Glutamatergic neuron (in vitro differentiated cells): ENCODE measurements at places on chromosomes 6 and 20. TPM values are rescaled to one million over a fixed set of nuclear protein-coding genes. Genes with fewer than 3 reads are reported as not detected.

- no peak overlapping the region for H3K27ac ChIP-seq
- no peaks in the 10 kb centered on the region for H3K36me3 ChIP-seq
- no peak for DNase-seq
- no peaks in the 10 kb centered on the region for H3K27me3 ChIP-seq
- H3K4me3 ChIP-seq, result no peak overlapping the region
- peaks cover 4% of the 10 kb centered on the region for H3K4me1 ChIP-seq
Measured at GRCh38 chr6:8234321-8234720, 132.0 kb upstream of the EEF1E1 start.

DNA sequence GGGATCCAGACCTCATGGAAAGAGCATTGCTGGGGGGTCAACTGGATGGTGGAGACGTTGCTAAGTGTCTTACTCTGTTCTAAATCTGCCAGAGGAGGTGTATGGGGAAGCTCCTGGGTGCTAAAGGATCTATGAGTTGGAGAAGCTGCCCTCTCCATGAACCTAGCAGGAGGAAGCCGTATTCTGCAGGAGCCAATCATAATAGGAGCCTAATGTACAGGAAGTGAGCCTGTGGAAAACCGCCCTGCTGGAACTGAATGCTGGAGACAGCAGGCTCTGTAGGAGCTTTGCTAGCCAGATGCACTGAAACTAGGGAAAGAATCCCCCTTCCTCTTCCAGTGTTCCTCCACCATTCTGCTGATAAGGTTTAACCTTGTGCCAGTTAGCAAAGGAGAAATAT lies 10.9 kb downstream of the CASP8AP2 start:
- no peak overlapping the region for H3K4me3 ChIP-seq
- no peaks in the 10 kb centered on the region for H3K36me3 ChIP-seq
- peaks cover 2% of the 10 kb centered on the region for H3K27me3 ChIP-seq
- no peak for DNase-seq
- no peak overlapping the region for H3K27ac ChIP-seq

- no peak for DNase-seq
- H3K27me3 ChIP-seq, result peaks cover 4% of the 10 kb centered on the region
- peaks cover 17% of the 10 kb centered on the region for H3K4me1 ChIP-seq
- no peak overlapping the region for H3K4me3 ChIP-seq
- peaks cover 3% of the 10 kb centered on the region for H3K36me3 ChIP-seq
Measured at GRCh38 chr20:19830211-19830785, 72.2 kb downstream of the RIN2 start.

GPX5 gene
- not detected for total RNA-seq

DNA sequence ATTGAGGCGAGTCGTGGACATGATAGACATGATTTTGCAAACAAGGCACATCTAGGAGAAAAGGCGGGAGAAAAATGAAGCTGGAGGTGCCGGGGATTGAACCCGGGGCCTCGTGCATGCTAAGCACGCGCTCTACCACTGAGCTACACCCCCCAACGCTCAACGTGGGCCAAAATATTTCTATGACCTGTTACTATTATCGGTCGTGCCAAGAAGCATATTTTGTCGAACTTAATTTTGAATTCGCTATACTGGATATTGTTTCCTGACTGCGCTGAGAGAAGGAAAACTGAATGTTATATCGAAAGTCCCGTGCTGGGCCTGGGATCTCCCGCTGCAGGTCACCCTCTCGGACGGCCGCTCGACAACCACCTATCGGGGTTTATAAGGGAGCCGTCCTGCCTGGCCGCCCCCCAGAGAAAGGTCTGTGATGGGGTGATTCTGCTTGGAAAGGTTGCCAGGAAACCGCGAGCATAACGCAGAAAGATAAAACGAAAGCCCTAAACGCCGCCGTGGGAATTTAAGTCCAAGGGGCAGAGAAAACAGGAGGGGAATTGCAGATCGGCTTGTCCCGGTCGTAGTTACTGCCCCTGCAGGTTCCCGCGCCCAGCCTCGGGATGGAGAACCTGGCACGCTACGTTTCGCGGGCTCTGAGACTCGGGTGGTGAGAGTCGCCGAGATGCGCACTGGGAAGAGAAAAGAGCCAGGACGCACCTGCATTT lies 60.0 kb downstream of the TRIM27 start:
- peak overlapping the region; percentile 96 for H3K4me3 ChIP-seq
- H3K4me1 ChIP-seq, result peaks cover 5% of the 10 kb centered on the region
- peak overlapping the region; percentile 91 for H3K27ac ChIP-seq
- DNase-seq, result peak; percentile 67
- peaks cover 26% of the 10 kb centered on the region for H3K27me3 ChIP-seq

- H3K27ac ChIP-seq, result no peak overlapping the region
- H3K4me3 ChIP-seq, result no peak overlapping the region
- peaks cover 5% of the 10 kb centered on the region for H3K27me3 ChIP-seq
- H3K36me3 ChIP-seq, result no peaks in the 10 kb centered on the region
- no peak for DNase-seq
Measured at GRCh38 chr6:31502586-31502985, 4.6 kb downstream of the MICB start.

- H3K27me3 ChIP-seq, result peaks cover 4% of the 10 kb centered on the region
- no peaks in the 10 kb centered on the region for H3K36me3 ChIP-seq
- peak; percentile 49 for DNase-seq
- H3K27ac ChIP-seq, result no peak overlapping the region
Measured at GRCh38 chr6:42726485-42727086, 4.2 kb upstream of the PRPH2 start.

BPIFB2 gene
- not detected for total RNA-seq

DNA sequence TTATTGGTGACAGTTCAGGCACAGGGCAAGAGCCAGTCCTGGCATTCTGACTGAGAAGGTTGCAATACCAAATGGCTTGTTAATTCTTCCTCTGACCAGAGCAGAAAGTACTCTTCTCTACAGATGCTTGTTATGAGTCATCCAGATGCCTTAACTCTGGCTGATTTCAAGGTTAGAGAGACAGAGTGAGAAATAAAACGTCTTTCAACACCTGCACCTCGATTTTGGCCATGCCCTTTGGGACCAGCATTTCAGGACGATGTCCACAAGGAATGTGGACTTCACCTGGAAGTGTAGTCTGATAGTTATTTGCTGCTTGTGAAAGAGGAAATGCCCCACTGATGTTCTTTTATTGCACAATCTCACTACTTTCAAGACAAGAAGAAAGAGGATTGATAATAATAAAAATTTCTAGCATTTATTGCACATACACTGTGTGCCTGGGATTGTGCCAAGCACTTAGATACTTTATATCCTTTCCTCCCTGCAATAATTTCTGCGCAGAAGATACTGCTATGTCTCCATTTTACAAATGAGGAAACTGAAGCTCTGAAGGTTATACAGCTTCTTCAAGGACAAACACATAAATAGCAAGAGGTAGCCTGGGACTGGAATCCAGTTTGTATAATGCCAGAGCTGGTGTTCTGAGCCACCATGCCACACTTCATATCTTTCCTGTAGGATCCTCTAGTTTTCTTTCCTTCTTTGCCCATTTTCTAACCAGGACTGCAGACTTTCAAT lies 33.5 kb upstream of the MCM3 start:
- H3K4me1 ChIP-seq, result no peaks in the 10 kb centered on the region
- DNase-seq, result no peak
- no peak overlapping the region for H3K27ac ChIP-seq
- H3K36me3 ChIP-seq, result no peaks in the 10 kb centered on the region

DNA sequence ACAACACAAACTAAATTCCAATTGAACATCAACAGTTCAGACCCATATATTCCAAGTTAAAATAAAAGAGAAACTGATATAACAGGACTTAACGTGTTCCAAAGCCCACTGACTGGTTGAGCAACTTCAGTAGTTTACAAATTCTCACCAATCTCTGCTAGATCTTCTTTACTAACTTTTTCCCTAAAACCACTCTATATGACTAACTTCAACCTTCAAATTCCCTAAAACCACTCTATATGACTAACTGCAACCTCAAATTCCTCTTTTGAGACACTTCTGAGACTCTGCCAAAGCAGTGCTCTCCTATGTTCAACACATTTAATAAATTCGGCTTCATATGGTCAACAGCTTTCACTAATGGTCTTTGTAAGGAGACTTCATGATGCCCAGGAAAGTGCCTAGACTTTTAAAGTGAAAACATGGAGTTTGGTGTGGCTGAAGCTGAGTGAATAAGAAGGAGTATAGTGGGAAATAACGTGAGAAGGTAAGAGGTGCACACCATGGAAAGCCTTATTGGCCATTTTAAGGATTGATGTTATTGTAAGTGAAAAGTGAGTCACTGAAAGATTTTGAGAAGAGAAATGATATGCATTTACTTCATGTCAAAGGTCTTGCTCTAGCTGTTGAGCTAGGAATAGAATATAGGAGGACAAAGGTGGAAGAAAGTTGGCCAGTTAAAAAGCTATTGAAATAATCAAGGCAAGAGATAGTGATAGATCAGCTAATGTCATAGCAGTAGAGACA lies 134.0 kb upstream of the HCRTR2 start:
- no peaks in the 10 kb centered on the region for H3K4me1 ChIP-seq
- no peaks in the 10 kb centered on the region for H3K36me3 ChIP-seq
- no peak for DNase-seq
- peaks cover 2% of the 10 kb centered on the region for H3K27me3 ChIP-seq
- no peak overlapping the region for H3K27ac ChIP-seq
- H3K4me3 ChIP-seq, result no peak overlapping the region

GRCh38 chr6:135085700-135086413 lies 31.2 kb upstream of the HBS1L start:
- DNase-seq, result no peak
- no peaks in the 10 kb centered on the region for H3K27me3 ChIP-seq
- no peak overlapping the region for H3K4me3 ChIP-seq
- H3K4me1 ChIP-seq, result peaks cover 8% of the 10 kb centered on the region

GRCh38 chr6:140538926-140539325 lies 1164.5 kb upstream of the CITED2 start:
- H3K27me3 ChIP-seq, result no peaks in the 10 kb centered on the region
- no peak overlapping the region for H3K27ac ChIP-seq
- H3K36me3 ChIP-seq, result no peaks in the 10 kb centered on the region
- no peak overlapping the region for H3K4me3 ChIP-seq
- DNase-seq, result no peak

- peaks cover 20% of the 10 kb centered on the region for H3K4me1 ChIP-seq
- H3K27me3 ChIP-seq, result peaks cover 9% of the 10 kb centered on the region
- DNase-seq, result peak; percentile 57
- peak overlapping the region; percentile 50 for H3K4me3 ChIP-seq
Measured at GRCh38 chr6:14664112-14664601, 546.6 kb downstream of the CD83 start.

RHAG gene
- not detected for total RNA-seq

DOK5 gene
- 30.8 TPM for total RNA-seq

CLIC5 gene
- not detected for total RNA-seq

DNA sequence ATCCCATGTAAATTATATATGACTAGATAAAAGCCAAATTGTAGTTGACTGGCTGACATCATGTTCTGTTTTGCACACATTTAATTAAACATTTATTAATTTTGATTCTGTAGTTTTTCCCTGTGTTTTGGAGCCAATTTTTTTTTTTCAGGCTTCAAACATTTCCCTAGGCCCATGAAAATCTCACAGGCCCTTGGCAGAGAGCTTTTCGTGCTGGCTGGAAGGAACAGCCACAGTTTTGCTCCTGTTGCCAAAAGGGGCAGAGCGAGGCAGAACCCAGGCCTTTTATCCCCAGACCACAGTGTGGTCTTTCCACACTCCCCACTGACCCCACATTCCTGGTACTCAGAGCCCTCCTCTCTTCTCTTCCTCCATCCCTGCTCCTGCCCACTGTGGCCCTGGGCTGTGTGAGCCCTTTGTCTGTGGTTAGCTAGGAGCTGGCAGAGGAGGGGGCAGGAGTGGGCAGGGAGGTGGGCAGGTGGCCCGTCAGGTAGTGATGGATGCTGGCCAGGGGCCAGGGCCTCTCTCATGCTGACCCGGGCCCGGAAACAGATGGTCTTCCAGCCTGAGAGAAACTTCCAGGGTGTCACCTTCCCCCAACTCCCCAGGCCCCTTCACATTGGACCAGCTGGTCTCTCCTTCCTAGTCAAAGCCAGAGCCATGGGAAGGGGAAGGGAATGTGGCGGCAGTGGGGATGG lies 19.4 kb upstream of the CCM2L start:
- H3K27me3 ChIP-seq, result peaks cover 22% of the 10 kb centered on the region
- H3K36me3 ChIP-seq, result peaks cover 5% of the 10 kb centered on the region
- no peak for DNase-seq
- peaks cover 39% of the 10 kb centered on the region for H3K4me1 ChIP-seq
- H3K27ac ChIP-seq, result no peak overlapping the region

COL19A1 gene
- total RNA-seq, result 0.78 TPM

GRCh38 chr20:7346562-7346961 lies 579.1 kb downstream of the BMP2 start:
- H3K4me1 ChIP-seq, result no peaks in the 10 kb centered on the region
- no peak overlapping the region for H3K4me3 ChIP-seq
- no peak overlapping the region for H3K27ac ChIP-seq

DNA sequence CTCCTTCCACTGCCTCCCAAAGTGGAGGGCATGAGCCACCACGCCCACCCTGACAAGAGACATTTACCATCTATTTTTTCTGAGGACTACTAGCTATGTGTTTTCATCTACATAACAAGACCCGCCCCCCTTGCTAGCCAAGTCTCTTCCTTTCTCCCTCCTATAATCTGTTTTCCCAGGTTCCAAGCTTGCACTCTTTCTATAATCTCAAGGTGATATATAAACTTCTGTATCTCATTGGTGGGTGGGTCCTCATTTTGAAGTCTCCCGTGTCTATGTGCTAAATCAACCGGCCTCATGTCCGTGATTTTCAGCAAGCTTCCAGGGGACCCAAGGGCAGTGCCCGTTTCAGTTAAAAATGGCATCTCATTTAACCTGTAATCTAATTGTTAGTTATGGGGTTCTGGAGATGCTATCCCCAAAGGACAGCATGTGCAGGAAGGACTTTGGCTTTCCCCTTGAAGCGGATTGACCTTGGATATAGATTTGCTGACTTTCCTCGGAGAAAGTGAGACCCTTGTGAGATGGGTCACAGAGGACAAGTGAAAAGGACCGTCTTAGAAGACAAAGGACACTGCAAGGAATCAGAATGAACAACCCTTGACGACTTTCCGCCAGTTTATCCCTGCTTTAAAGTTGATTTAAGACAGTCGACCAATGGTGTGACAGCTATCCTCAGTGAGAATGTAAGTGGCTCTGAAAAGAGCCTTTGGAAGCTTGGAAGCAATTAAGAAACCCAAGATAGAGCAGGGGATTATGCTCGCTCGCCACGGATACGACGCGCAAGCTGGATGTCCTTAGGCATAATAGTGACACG lies 22.4 kb downstream of the OR2B2 start:
- peaks cover 15% of the 10 kb centered on the region for H3K4me1 ChIP-seq
- H3K4me3 ChIP-seq, result peak overlapping the region; percentile 92
- peaks cover 7% of the 10 kb centered on the region for H3K27me3 ChIP-seq
- no peaks in the 10 kb centered on the region for H3K36me3 ChIP-seq

DNA sequence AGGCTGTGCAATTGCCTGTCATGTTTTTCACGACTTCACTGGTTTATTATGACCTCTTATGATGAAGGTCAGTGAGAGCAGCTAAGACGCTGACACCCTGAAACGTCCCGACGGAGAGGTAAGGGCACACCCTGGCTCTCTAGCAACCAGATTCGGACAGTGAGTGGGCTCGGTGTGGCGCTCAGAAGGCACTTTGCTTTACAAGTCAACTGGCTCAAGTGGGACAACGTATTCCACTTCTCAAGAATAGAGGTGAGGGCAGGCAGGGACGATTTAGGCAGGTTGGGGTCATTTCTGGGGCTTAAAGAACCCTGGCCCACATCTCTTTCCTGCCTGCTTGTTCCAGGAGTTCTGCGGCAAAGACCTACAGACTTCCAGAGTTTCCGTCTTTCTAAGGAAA lies 18.2 kb downstream of the RNASET2 start:
- no peak for DNase-seq
- H3K27me3 ChIP-seq, result no peaks in the 10 kb centered on the region
- no peak overlapping the region for H3K4me3 ChIP-seq
- H3K27ac ChIP-seq, result no peak overlapping the region
